ENCODE measurements at places on chromosomes 5 and 9.

DNA sequence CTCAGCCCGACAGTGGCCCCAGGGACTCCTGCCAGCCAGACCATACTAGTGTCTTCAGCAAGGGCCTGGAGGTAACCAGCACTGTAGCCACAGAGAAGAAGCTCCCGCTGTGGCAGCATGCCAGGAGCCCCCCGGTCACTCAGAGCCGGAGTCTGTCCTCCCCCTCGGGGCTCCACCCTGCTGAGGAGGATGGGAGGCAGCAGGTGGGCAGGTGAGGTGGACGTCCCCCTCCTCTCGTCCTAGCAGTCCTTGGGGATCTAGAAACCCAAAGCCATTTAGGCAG is 28.0 kb upstream of the LRRC14B start:
- no peak for DNase-seq

DNA sequence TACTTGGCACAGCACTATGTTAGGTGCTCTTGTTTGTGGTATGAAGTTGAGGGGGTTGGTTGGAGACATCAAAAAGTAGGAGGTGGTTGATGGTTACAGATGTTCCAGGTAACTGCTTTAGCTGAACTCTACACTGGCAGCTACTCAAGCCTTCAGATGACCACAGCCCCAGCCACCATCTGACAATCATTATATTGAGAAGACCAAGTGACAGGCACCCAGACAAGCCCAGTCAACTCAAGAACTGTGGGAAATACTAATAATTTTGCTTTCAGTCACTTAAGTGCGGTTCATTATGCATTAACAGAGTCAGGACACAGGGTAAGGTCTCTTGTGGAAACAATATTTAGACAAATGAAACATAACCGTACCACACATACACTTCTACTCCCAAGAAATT is 38.9 kb upstream of the SLIT3 start:
- no peak for DNase-seq

DNA sequence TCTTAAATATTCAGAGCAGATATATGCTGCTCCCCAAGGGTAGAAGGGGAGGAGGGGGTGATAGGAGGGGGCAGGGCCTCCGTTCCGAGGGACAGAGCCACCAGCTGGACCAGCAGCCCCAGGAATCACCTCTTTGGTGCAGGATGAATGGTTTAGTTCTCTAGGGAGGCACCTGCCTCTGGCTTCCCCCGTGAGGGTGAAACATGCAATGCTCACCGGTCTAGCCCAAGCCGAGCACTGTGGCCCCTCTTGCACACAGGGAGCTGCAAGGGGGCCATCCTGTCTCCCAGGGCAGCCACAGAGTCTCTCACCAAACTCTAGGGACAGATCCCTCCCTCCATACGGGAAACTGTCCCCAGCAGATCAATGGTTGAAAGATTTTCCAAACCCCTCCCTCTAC is 163.7 kb downstream of the DAB2IP start:
- DNase-seq: no peak

GRCh38 chr9:35322075-35322885 is 160.5 kb downstream of the UNC13B start:
- no peak for DNase-seq

DNA sequence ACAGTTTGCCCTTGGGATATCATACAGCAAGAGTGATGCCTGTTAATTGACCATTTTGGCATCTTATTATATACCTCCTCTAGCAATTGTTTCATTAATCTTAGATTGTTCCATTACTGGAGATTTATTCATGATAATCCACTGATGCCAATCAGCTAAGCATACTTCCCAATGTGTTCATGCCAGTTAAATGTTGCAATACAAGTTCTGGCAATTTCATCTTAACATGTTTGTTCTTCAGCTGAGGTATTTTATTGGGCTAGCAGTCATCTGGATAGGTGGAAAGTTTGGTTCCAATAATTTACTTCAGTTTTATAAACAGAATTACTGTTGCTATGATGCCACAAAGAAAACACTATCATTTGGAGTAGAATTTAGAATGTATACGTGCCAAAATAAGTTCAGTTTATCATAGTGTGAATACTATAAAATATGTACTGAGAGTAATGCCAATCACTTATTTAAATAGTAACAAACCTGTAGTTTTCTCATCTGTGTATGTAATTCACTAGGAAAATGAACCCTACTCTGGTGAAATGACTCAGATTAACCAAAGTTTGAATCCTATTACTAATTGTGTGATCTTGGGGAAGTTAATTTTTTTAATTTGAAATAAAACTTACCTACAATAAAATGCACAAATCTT is 27.9 kb upstream of the IL31RA start:
- no peak for DNase-seq

All from effector memory CD4-positive, alpha-beta T cell (primary cell).